Neural crest cell (in vitro differentiated cells): ENCODE measurements at places on chromosomes 16 and 17.

- no peak for DNase-seq
These were observed 72.6 kb downstream of the SDK2 start for GRCh38 chr17:73571511-73572130.

- no peak for DNase-seq
These were observed 176.8 kb upstream of the ASIC2 start for GRCh38 chr17:33469911-33470310.

DNA sequence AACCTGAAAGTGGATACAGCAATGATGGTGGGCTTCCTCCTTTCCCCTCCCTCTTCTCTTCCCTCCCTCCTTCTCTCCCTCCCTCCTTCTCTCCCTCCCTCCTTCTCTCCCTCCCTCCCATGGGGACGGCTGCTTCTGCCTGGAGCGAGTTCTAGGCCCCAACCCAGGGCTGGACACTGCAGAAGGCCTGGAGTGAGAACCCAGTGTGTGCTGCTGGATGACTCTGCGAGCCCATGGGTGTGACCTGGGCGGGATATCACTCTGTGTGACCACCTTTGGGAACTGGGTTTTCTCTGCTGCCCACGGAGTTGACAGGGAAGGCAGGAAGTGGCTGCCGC is 242.6 kb upstream of the GSE1 start:
- DNase-seq = no peak

GRCh38 chr17:63452962-63453551 is 7.0 kb upstream of the CYB561 start:
- no peak for DNase-seq

DNA sequence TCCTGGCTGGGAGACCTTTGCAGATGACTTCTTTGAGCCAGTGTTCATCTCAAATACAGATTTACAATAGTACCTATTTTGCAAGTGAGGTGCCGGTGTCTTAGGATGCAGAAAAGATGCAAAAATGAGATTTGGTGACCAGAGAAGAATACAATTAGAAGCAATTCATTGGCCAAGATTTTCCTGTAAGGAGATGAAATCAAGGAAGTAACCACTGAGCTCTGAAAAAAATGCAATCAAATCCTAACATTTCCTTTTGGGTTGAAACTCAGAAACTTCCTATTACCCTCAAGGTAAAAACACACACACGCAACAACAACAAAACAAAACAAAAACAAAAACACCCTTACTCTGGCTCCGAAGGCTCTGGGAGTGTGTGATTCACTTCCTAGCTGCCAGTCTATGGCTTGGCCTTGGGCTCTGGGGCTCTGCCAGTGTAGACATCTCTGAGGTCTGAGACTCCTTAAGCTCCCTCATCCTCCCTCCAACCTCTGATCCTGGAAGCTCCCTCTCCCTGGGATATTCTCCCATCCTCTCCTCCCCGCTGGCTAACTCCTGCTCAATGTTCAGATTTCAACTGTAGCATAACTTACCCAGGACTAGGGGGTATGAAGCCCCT is 16.8 kb upstream of the MT4 start:
- no peak for DNase-seq

GRCh38 chr17:20267459-20267842 is 199.9 kb downstream of the LGALS9B start:
- DNase-seq = no peak

DNA sequence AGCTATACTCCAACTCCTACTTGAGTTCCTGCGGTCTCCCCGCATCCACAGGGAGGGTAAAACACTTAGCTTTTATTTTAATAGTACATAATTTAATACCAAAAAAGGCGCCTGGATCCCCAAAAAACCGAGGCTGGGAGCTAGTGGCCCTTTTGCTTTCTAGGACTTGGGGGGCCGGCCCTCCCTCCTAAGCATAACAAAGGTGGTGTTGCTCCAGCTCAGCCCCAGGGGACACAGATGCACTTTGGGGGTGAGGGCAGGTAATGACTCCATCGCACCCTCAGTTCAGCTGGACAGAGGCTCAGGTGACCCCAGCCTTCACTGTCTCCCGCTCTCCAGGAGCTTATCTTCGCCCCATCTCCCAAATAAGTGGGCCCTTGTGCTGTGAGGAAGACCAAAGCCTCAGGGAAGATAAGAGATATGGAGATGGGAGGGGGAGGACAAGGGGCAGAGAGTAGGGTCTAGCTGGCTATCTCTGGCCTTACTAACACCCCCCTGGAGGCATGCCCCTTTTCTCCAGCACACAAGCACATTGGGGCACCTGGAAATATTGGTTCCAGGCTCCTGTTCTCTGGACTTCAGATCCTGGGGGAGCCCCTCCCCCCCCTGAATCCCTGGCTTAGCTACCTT is 2.8 kb upstream of the NHERF1 start:
- no peak for DNase-seq

GRCh38 chr17:61593426-61593825 is 2.4 kb upstream of the NACA2 start:
- no peak for DNase-seq

DNA sequence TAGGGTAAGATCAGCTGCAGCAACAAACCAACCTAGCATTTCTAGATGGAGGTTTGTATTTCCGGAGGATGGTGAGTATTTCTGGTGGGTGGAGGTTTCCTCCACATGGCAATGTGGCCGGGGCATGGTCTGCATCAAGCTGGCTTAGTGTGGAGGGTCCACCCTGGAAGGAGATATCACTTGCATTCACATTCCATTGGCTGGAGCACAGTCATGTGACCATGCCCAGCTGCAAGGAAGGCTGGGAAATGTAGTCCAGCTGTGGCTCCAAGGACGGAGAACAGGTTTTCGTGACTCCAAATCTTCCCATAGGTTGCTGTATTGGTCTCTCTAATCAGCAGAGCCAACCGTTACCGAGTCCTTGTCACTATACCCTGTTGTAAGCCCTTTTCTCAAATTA is 68.7 kb downstream of the RAI1 start:
- DNase-seq = peak; percentile 57

DNA sequence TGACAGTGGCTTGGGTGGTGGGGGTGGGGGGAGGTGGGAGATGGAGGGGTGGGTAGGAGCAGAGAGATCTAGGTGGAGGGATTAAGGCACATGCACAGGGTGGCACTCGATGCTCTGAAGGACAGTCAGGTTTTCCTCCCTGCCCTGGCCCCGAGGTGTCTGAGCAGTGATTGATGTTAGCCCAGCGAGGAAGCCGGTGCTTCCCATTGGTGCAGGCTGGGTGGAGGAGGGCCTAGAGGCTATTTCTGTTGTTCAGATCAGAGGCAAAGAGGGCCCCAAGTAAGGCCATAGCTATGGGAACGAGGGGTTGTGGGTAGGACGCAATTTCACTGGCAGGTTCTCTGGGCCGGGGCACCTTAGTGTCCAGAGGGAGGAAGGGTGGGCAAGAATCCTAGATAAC is 23.1 kb downstream of the CACNA1G start:
- DNase-seq = no peak

DNA sequence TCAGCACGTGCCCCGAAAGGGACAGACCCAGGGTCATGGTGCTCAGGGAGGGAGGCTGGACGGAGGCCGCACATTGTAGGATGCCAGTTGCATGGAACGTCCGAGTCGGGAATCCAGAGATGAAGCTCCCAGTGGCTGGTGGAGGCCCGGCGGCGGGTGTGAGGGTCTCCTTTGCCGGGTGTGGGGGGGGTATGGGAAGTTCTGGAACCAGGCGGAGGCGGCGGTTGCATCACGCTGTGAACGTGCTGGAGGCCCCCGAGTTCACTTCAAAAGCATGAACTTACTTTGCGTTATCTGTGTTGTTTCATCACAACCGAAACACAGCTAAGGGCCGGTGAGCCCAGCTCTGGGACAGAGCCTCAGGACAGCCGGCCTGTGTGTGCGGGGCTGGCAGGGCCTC is 73.4 kb upstream of the GNG13 start:
- DNase-seq = no peak

DNA sequence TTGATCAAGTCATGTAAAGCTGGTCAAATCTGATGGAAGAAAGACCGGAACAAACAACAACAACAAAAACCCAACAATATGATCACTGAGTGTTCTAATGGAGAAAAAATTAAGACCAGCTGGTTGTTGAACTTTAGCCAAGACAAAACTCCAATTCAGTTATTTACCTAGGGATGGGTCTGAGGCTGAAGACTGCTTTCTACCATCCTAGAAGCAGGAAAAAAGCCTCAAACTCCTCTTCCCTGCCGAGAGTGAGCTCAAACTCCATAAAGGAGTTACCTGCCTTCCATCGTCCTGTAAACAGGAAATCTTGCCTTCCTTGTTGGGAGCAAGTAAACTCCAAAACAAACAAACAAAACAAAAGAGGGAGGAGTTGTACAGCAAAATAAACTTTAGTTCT is 23.1 kb upstream of the TMEM98 start:
- DNase-seq = no peak

DNA sequence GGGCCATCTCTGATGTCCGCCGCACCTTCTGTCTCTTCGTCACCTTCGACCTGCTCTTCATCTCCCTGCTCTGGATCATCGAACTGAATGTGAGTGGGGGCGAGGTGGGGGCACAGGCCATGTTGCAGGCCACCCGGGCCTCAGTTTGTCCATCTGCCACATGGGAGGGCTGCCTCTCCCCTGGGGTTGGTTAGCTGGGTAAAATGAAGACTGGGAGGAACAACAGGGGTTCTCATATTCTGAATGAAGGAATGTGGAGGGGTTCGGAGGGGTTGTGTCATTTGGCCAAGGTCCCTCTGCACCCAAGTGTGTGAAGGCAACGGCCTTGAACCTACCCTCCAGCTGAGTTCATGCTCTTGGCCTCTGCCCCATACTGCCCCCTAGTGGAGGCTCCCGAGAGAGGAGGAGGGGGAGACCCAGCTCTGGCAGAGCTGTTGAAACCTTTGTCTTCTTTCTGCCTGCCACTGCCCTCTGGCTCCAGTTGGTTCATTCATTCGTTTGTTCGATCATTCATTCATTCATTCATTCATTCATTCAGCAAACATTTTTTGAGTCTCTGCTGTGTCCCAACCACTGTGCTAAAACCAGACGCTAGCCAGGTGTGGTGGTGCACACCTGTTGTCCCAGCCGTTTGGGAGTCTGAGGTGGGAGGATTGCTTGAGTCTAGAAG is 11.4 kb upstream of the TCAP start:
- peak; percentile 72 for DNase-seq

- no peak for DNase-seq
These were observed 8.0 kb upstream of the WFDC1 start for GRCh38 chr16:84286578-84287240.

DNA sequence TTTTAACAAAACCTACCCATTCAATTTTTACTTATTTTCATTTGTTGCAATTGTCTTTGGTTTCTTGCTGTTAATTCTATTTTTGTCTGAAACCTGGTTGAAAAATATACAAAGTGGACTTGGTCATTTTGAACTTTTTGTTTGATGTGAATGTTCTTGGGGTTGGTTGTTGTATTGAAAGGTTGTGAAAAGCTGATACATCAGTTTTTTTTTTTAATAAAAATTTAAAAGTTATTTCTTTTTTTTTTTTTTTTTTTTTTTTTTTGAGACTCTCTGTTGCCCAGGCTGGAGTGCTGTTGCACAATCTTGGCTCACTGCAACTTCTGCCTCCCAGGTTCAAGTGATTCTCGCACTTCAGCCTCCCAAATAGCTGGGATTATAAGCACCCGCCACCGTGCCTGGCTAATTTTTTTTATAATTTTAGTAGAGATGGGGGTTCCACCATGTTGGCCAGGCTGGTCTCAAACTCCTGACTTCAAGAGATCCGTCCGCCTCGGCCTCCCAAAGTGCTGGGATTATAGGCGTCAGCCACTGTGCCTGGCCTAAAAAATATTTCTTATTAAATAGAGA is 28.9 kb downstream of the WIPF2 start:
- no peak for DNase-seq

- no peak for DNase-seq
These were observed 5.1 kb downstream of the CARMIL2 start for GRCh38 chr16:67650023-67650422.

- DNase-seq = no peak
These were observed 33.5 kb downstream of the SPAG9 start for GRCh38 chr17:51087072-51087757.

DNA sequence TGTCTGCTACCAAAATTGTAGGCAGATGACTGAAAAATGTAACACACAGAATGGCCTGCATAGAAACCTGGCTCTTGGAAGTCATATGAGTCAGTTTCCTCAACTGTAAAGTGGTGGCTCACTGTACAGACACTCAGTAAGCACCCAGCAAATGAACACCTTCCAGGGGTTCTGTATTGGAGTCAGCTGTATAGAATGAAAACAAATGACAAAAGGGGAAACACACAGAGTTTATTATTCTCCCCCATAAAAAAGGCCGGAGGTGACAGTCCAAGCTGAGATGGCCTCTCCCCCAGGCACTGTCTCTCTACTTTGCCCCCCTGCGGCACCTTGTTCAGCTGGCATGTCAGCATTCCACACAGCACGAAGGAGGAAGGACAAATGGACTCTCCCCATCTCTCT is 6.2 kb upstream of the MEOX1 start:
- no peak for DNase-seq

DNA sequence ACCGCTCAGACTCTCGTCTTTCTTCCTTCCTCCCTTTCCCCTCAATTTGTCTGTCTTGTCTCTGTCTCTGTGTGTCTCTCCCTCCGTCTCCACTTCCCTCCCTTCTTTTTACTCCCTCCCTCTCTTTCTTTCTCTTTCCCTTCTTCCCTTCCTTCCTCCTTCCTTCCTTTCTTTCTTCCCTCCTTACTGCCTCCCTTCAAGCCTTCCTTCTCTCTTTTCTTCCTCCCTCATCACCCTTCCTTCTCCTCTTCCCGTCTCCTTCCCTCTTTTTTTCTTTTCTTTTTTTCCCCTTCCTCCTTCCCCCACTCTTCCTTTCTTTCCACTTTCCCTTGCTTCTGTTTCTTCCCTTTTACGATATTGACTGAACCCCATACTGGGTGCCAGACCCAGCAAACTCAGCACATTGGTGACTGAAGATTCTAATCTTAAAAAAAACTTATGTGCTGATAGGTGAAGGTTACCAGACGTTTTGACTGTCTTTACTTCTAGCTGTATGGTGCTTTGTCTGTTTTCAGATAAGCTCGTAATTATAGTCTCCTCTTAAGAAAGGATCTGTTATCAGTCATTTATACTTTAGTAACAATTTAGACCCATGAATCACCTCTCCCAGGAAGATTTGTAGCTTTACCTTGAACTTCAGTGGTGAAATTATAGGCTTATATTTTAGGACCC is 481 bp upstream of the BRD7 start:
- DNase-seq = no peak

DNA sequence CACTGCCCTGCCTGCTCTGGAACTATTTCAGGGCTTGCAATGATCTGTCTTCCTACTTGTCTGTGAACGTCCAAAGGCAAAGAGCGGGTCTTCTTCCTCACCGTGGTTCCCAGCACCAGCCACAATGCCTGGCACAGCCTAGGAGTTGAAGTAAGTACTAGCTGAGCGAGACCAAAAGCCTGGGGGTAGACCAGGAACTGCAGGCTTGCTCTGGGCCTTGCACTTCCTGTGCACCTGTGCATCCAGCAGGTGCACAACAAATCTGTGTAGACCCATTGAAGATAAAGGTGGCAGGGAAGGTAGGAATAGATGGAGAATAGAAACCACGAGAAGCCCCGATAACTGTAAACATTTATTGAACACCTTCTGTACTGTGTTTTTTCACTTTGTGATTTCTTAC is 4.6 kb downstream of the FAM171A2 start:
- DNase-seq = no peak

GRCh38 chr16:1871974-1872635 is at the start of gene MEIOB:
Gene MEIOB (minus strand): TSS chr16:1872164. CDS start chr16:1868175, 3,989 bp downstream.
- DNase-seq = peak; percentile 26

GRCh38 chr17:74527081-74527480 is 4.2 kb downstream of the CD300LB start:
- DNase-seq = no peak

GRCh38 chr16:28866454-28866804 is 2.8 kb downstream of the SH2B1 start:
- no peak for DNase-seq
